ENCODE measurements at places on chromosomes 3 and 15.
A peak's percentile ranks its signal among the peaks of the same experiment; 100 is the strongest.

DNA sequence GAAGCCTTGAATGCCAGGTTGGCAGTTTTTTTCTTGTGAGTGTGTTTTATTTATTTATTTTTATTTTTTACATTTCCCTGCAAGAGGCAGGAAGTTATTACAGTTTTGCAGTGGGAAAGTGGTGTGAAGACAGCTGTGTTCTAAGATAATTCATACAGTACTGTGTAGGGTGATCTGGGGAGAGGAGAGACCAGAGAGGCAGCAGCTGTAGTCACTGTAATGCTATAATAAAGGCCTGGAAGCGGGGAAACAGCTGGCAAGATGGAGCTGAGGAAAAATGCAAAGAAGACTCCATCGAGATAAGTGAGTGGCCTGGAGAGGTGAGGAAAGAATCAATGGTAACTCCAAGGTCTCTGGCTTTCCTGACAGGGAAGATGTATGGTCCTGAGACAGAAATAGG is 23.1 kb downstream of the CNTN3 start:
- DNase-seq, result no peak

GRCh38 chr15:85542895-85543331 is 162.5 kb downstream of the AKAP13 start:
- no peak for DNase-seq

GRCh38 chr3:13566769-13567310 is 17.9 kb downstream of the FBLN2 start:
- DNase-seq, result no peak

DNA sequence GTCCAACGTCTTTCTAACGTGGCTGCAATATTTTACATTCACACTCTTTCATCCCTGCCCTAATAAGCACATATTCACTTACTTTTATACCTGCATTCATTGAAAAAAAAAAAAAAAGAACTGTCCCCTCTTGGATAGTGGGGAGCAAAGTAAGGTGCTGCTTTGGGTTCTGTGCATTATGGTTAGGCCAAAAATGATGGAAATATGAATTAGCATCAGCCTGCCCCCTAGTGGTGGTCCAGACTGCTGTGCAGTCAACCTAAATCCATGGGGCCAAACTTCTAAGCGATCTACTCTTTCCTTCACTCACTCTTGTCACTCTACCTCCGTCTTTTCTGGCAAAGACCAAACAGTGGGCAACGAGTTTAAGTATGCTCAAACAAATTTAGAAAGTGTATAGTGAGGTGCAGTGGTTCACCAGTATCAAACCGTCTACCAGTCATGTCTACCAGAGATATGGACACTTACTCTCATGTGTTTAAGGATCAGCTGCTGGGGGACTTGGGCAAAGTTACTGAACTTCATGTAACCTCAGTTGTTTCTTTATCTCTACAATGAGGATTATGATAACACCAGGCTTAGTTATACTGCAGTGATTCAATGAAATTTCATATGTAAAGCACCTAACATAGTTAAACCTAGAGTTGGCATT is 61.5 kb upstream of the GRM7 start:
- DNase-seq, result peak; percentile 15

- DNase-seq, result no peak
Observed at GRCh38 chr3:60801307-60801706, 449.9 kb downstream of the FHIT start.

DNA sequence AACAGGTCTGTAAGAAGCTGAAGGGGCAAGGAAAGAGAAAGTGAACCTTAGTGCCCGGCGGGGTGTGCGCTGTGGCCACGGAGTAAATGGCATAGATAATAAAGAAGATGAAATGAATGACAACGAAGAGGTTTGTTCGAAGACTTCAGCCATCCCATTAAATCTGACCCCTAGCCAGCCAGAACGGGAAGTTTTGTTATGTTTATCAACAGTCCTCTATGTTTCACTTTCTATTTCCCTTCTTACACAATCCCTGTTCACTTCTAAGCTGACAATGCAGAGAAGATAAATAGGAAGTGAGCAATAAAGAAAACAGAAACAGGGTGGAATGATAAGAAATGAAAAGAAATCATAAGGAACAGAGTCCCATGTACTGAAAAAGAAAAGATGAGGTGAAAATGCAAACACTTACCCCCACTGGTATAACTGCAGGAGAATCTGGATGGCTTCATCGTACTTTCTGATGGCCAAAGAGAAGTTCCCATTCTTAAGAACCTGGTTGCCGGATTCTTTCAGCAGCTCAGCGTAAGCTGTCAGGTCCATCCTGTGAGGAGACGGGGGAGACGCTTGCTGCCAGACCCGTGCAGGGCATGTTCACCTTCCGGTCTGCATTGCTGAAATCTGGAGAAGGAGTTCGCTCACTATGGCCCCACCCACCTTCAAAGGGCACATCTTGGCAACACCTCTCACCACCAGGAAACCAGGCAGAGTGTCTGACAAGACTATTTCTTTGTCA is 36.8 kb downstream of the TRANK1 start:
- peak; percentile 44 for DNase-seq
